Nephron progenitor cell (in vitro differentiated cells): ENCODE measurements at places on chromosomes 5 and 9.

DNA sequence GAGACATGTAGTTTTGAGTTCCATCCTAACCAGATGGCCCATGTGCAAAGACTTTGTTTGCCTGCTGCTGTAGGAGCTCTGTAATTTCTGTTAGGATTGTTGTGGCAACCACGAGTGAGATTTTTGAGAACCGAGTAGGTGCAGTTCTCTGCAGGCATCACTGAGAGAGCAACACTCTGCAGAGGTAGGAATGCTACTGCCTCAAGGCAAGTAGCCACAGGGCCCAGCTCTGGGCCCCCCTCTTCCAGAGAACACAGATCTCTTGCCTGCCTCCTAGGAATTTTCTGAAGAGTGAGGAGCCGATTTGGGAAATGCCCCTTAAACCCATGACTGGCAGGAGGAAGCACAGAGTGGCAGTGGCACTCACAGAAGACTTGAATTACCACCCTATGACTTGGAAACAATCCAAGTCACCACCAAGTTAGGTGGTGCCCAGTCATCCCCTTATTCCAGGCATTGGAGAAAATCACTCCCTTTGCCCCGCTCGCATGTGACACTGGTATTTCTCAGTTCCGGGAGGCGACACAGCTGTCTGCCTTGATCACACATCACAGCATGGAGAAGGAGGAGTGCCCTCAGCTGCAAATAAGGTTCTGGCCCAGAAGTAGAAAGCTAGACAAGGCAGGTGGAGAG is 52.5 kb upstream of the SLC2A8 start:
- H3K27ac ChIP-seq, result no peak overlapping the region
- no peak for DNase-seq
- H3K27me3 ChIP-seq, result peaks cover 5% of the 10 kb centered on the region

GRCh38 chr5:34914671-34915138 is 599 bp downstream of the RAD1 start:
- H3K27me3 ChIP-seq, result no peaks in the 10 kb centered on the region
- H3K4me3 ChIP-seq, result no peak overlapping the region
- peaks cover 33% of the 10 kb centered on the region for H3K4me1 ChIP-seq
- H3K27ac ChIP-seq, result no peak overlapping the region

DNA sequence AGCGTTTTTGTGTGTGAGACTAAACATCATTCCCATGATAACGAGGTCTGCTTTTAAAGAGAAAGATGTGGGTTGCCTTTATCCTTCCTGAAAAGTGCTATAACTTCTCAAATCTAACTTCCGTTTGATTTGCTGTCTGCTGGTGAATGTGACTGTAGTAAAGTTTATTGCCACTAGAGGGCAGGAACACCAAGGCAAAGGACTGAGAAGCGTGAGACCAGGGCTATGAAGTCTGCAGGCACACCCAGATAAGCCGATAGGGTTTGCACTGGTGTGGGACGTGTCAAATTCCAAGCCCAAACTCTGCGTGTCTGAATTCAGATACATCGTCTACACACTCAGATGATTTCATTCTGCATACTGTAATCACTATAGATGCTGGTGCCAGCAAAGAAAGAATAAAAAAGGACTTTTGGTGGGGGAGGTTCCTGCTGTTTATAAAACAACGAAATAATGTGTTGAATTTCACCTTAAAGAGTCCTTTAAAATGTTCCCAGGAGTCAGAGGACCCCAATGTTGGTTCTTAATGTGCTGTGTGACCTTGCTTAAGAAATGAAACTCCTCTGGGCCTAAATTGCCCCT is 87.2 kb downstream of the PTTG1 start:
- DNase-seq, result peak; percentile 64
- H3K4me3 ChIP-seq, result no peak overlapping the region
- H3K27ac ChIP-seq, result no peak overlapping the region
- H3K4me1 ChIP-seq, result peaks cover 15% of the 10 kb centered on the region
- no peaks in the 10 kb centered on the region for H3K36me3 ChIP-seq
- peaks cover 28% of the 10 kb centered on the region for H3K27me3 ChIP-seq

GRCh38 chr5:171907725-171908343 is 98.6 kb downstream of the FBXW11 start:
- no peak overlapping the region for H3K4me3 ChIP-seq
- H3K27me3 ChIP-seq, result no peaks in the 10 kb centered on the region
- peaks cover 18% of the 10 kb centered on the region for H3K36me3 ChIP-seq
- DNase-seq, result peak; percentile 57
- peaks cover 36% of the 10 kb centered on the region for H3K4me1 ChIP-seq

DNA sequence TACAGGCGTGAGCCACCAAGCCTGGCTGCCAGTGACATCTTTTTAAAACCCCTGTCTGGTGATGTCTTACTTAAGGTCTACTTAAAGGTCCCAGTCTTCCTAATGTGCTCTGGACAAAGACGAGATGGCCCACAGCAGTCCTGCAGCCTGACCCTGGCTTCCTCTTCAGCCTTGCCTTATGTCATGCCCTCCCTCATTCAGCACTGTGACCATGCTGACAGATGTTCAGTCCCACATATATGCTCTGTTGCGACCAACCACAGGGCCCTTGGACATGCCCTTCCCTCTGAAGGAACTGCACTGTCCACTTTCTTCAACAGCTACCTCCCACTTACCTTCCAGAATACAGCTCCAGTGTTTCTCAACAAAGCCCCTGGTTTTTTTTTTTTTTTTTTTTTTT is 172.8 kb upstream of the PANK3 start:
- H3K36me3 ChIP-seq, result peaks cover 37% of the 10 kb centered on the region
- H3K4me1 ChIP-seq, result peaks cover 15% of the 10 kb centered on the region
- peaks cover 11% of the 10 kb centered on the region for H3K27me3 ChIP-seq

DNA sequence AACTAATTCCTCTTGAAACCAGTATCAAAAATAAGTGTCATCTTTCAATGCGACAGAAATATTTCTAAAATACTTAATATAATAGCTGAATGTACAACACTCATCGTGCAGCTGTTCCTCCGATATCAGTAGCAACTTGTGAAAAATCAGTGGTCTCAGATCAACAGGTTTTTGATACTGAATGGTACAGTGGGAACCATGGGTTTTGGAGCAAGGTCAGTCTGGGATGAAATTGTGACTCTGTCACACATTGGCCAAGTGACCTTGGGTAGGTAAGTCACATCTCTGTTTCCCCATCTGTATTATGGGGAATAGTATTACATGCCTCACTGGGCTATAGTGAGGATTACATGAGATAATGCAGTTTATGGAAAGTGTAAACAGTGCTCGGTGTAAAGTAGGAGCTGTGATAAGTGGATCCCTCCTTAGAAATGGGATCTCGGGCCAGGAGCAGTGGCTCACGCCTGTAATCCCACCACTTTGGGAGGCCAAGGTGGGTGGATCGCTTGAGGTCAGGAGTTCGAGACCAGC is 17.3 kb downstream of the EXOSC2 start:
- peaks cover 26% of the 10 kb centered on the region for H3K4me1 ChIP-seq
- no peak overlapping the region for H3K4me3 ChIP-seq
- no peaks in the 10 kb centered on the region for H3K27me3 ChIP-seq
- no peak overlapping the region for H3K27ac ChIP-seq
- no peak for DNase-seq

DNA sequence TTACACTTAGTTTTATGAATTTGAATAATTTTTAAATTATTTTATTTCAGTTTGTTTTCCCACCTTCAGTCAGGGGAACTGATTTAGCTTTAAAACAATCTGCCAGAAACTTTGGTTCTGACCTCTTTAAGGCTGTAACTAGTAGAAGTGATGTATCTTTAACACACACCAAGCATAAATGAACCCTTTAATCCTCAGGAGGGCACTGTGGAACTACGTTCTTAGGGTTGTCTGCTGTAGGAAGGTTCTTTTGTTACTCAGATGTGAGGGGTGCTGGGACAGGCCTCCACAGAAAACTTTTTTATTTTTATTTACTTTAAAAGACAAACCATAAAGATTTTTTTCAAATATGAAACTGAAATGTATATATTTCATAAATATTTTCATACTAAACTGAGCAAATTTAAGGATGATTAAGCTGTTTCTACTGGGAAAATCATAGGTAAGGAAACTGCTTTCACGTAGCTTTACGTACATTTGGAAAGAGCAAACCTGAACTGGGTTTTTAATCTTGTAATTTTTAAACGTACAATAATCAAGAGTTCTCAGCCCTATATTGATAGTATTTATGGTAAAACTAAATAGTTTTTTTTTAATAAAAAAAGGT is 5.3 kb downstream of the KLF4 start:
- H3K36me3 ChIP-seq, result no peaks in the 10 kb centered on the region
- no peaks in the 10 kb centered on the region for H3K4me1 ChIP-seq
- no peak overlapping the region for H3K4me3 ChIP-seq
